Stimulated activated CD4-positive, alpha-beta T cell treated with anti-CD3 and anti-CD28 coated beads, Interleukin-2, amount 100 ng/mL, for 4 hours (primary cell): ENCODE measurements at places on chromosomes 6 and 20.

DNA sequence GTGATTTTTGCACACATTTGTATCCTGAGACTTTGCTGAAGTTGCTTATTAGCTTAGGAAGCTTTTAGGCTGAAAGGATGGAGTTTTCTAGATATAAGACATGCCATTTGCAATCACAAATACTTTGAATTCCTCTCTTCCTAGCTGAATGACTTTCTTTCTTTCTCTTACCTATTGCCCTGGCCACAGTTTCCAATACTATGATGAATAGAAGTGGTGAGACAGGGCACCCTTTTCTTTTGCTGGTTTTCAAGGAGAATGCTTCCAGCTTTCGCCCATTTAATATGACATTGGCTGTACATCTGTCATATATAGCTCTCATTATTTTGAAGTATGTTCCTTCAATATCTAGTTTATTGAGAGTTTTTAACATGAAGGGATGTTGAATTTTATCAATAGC is 409.6 kb upstream of the EPHA7 start:
- no peak for DNase-seq

GRCh38 chr20:53622247-53623133 is 28.9 kb upstream of the ZNF217 start:
- no peak for DNase-seq

- DNase-seq: no peak
Observed at GRCh38 chr20:15710636-15711035, 862.6 kb downstream of the KIF16B start.

DNA sequence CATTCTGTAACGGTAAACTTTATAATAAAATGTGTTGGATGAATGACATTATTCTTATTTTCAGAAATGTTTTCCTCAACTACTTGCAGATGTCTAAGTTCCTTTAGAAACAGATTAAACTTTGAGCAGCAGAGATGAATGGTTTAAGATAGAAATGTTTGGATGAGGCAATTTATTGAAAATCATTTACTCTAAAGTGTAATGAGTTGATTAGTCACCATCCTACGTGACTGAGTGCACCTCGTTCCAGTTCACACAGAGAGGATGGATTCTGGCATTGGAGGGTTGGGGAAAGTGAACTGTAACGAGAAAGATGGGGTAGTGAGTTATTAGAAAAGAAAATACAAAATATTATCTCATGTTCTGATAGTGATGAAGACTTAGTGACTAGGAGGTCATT is 28.7 kb downstream of the SMPDL3A start:
- DNase-seq: no peak

DNA sequence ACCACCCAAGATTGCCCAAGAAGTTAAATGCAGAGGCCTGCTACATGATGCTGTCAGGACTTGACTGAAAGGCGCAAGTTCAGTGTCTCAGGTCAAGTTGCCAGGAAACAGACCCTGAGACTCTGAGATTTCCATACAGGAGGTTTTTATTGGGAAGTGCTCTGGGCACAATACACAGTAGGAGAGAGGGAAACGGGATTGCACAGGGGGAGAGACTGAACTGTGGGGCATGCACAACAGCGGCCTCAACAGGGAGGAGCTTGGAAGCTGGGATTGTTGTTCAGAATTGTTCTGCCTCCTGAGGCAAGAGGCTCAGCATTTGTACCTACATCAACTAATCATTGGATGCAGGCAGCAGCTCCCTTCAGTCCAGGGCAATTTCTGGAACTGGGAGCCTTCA is 6.7 kb downstream of the STX11 start:
- no peak for DNase-seq

- no peak for DNase-seq
Observed at GRCh38 chr6:71902261-71902660, 15.9 kb downstream of the RIMS1 start.

GRCh38 chr20:50681359-50682064 is 9.8 kb downstream of the RIPOR3 start:
- DNase-seq: no peak
